CD8-positive, alpha-beta memory T cell (primary cell): ENCODE measurements at places on chromosomes 1 and 21. TPM values are rescaled to one million over a fixed set of nuclear protein-coding genes. Genes with fewer than 3 reads are reported as not detected.

The GBP5 gene
- 67.2 TPM for total RNA-seq

The SPRR2B gene
- total RNA-seq = not detected

The PWP2 gene
- 15.5 TPM for total RNA-seq

The KRTAP19-1 gene
- total RNA-seq = not detected

The HORMAD1 gene
- not detected for total RNA-seq

The CSF3R gene
- total RNA-seq = 0.40 TPM

DNA sequence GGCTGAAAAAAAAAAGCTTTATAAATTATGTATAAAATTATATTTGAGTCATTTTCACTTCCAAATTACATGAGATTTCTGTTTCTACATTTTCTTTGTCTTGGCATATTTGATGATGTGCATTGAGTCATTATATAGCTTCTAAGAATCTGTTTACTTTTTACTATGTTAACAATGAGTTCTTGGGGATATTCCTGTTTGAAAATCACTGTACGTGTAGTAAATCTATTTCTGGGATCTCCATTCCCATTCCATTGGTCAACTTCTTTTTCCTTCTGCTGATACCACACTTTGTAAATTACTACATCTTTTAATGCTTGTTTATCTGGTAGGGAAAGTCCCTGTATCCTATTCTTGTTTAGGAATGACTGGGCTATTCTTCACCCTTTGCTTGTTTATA lies 43.6 kb downstream of the TNFRSF9 start:
- no peak for DNase-seq
- no peak overlapping the region for H3K27ac ChIP-seq
- H3K4me3 ChIP-seq = no peak overlapping the region
- H3K27me3 ChIP-seq = no peaks in the 10 kb centered on the region
- no peaks in the 10 kb centered on the region for H3K4me1 ChIP-seq
- H3K36me3 ChIP-seq = no peaks in the 10 kb centered on the region

DNA sequence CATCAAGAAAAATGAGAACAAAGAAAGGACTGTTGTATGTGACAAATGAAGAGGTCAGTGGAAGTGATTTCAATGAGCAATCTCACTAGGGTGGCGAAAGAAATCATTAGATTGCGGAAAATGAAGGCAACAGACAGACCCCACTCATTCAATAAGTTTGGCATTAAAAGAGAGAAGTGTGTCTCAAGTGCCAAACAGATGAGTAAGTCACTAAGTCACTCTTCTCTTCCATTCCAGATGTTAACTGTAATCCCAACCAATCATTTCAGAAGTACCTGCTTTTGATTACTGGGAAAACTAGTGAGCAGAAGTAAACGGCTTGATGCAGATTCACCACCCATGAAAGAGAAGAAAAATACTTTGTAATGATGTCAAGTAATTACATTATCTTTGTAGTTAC lies 144.3 kb upstream of the PRMT6 start:
- H3K4me3 ChIP-seq = no peak overlapping the region
- H3K27ac ChIP-seq = no peak overlapping the region
- H3K36me3 ChIP-seq = no peaks in the 10 kb centered on the region
- no peaks in the 10 kb centered on the region for H3K4me1 ChIP-seq
- no peaks in the 10 kb centered on the region for H3K27me3 ChIP-seq

- H3K27ac ChIP-seq = no peak overlapping the region
- no peaks in the 10 kb centered on the region for H3K36me3 ChIP-seq
- DNase-seq = no peak
- no peaks in the 10 kb centered on the region for H3K27me3 ChIP-seq
Observed at GRCh38 chr1:116470671-116471070, 97.6 kb downstream of the ATP1A1 start.

GRCh38 chr1:78884685-78885452 lies 121.7 kb downstream of the ADGRL4 start:
- H3K4me1 ChIP-seq = no peaks in the 10 kb centered on the region
- no peak overlapping the region for H3K27ac ChIP-seq
- H3K27me3 ChIP-seq = no peaks in the 10 kb centered on the region
- no peaks in the 10 kb centered on the region for H3K36me3 ChIP-seq

GRCh38 chr1:207908107-207908734 lies 2.7 kb downstream of the CD34 start:
- H3K27me3 ChIP-seq = peaks cover 15% of the 10 kb centered on the region
- peaks cover 4% of the 10 kb centered on the region for H3K4me1 ChIP-seq
- no peak overlapping the region for H3K4me3 ChIP-seq
- DNase-seq = no peak
- H3K27ac ChIP-seq = no peak overlapping the region
- no peaks in the 10 kb centered on the region for H3K36me3 ChIP-seq

GRCh38 chr1:24961334-24961733 lies 31.3 kb upstream of the RUNX3 start:
- no peaks in the 10 kb centered on the region for H3K27me3 ChIP-seq
- H3K4me3 ChIP-seq = no peak overlapping the region
- no peak overlapping the region for H3K27ac ChIP-seq
- DNase-seq = no peak
- peaks cover 59% of the 10 kb centered on the region for H3K4me1 ChIP-seq

GRCh38 chr1:54274448-54274847 lies 74.5 kb downstream of the MRPL37 start:
- H3K4me1 ChIP-seq = peaks cover 35% of the 10 kb centered on the region
- no peak for DNase-seq
- H3K4me3 ChIP-seq = no peak overlapping the region
- H3K36me3 ChIP-seq = no peaks in the 10 kb centered on the region
- no peaks in the 10 kb centered on the region for H3K27me3 ChIP-seq

GRCh38 chr1:228940926-228941325 lies 205.6 kb downstream of the RHOU start:
- no peak overlapping the region for H3K4me3 ChIP-seq
- H3K4me1 ChIP-seq = peaks cover 29% of the 10 kb centered on the region
- H3K27ac ChIP-seq = no peak overlapping the region
- H3K36me3 ChIP-seq = no peaks in the 10 kb centered on the region
- no peak for DNase-seq

- no peaks in the 10 kb centered on the region for H3K36me3 ChIP-seq
- H3K4me3 ChIP-seq = no peak overlapping the region
- H3K27me3 ChIP-seq = no peaks in the 10 kb centered on the region
- no peak overlapping the region for H3K27ac ChIP-seq
Observed at GRCh38 chr1:58823481-58824010, 39.7 kb upstream of the JUN start.

DNA sequence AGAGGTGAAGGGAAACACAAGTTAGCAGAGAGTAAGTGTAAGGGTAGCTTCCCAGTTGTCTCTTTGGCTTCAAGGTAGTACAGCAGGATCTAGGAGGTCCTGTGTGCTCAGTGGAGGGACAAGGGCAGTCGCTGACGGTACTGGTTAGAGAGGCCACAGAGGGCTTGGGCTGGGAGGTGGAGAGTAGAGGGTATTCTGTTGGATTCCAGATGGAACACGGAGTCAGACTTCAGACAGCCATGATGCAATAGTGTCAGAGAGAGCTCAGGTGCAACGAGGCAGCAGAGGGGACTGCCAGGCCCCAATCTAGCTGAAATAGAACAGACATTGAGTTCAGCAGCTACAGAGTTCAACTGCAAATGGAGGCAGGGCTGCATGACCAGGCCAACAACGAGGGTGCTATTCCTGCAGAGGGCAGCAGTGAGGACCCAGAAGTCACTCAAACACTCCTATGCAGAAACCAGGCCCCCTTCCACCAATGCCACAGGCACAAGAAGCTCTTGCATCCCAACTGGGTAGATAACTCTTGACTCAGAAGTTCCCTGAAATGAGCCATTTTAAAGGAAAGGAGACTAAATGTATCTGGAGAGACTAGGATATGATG lies 325.0 kb upstream of the ESRRG start:
- H3K27ac ChIP-seq = no peak overlapping the region
- H3K27me3 ChIP-seq = no peaks in the 10 kb centered on the region
- H3K4me3 ChIP-seq = no peak overlapping the region
- no peak for DNase-seq
- no peaks in the 10 kb centered on the region for H3K4me1 ChIP-seq
